ENCODE measurements at places on chromosomes 16 and 17.

DNA sequence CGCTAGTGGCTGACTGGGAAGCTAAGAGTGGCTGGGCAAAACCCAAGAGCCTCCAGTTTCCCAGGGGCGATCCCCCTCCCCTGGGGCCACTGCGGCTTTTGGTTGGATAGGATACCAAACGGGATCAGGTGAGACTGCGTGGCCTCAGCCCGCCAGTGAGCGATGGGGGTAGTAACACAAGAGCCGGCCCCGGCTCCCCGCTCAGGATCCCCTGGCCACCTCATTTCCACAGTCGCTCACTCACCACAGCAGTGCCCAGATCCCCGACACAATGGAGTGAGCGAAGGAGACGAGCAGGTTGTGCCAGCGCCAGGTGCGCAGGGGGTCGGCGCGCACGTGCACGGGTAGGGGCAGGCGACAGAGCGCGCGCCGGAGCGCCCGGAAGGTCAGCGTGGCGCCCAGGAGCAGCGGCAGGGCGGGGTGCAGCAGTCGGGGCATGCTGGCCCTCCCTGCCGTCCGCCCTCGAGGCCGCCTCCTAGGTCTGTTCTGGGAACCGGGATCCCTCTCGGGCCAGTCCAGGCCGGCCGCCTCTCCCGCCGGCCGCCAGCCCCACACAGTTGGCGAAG is 290 bp downstream of the TLCD1 start:
- DNase-seq: peak; percentile 71

DNA sequence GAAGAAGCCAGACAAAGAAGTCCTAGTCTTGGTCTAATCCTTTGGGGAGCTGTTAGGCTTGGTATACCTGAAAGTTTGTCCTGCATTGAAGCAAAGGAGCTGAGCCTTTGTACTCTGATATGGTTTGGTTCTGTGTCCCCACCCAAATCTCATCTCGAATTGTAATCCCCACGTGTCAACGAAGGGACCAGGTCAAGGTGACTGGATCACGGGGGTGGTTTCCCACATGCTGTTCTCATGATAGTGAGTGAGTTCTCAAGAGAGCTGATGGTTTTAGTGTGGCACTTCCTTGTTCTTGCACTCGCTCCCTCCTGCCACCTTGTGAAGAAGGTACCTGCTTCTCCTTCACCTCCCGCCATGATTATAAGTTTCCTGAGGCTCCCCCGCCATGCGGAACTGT is 33.6 kb downstream of the FAM20A start:
- no peak for DNase-seq

- DNase-seq: no peak
Observed at GRCh38 chr17:28567604-28568003, 3.7 kb downstream of the PIGS start.

- DNase-seq: no peak
Observed at GRCh38 chr17:8975091-8975725, 9.7 kb upstream of the PIK3R5 start.

DNA sequence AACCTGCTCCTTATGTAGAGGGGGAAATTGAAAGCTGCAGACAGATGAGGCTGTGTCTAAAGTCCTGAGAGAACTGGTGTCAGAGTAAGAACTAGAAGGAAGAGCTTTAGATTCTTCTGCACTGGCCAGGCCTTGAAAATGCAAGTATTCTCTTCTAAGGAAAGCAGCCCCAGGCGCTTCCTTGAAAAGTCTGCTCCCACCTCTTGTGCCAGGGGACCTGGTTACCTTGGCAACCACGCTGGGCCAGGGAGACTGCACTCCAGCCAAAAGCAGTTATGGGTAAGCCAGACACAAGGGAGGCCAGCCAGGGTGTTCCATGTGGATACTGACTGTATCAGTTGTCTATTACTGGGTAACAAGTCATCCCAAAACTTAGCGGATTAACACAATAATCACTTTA is 228.6 kb upstream of the SDK2 start:
- DNase-seq: no peak

GRCh38 chr17:64950871-64951270 is 31.6 kb upstream of the LRRC37A3 start:
- no peak for DNase-seq

GRCh38 chr17:78735832-78736525 is 46.1 kb downstream of the CYTH1 start:
- no peak for DNase-seq

GRCh38 chr17:45377401-45377800 is 55.3 kb downstream of the ARHGAP27 start:
- no peak for DNase-seq

GRCh38 chr16:15038689-15039088 is 17.2 kb downstream of the NTAN1 start:
- DNase-seq: no peak

DNA sequence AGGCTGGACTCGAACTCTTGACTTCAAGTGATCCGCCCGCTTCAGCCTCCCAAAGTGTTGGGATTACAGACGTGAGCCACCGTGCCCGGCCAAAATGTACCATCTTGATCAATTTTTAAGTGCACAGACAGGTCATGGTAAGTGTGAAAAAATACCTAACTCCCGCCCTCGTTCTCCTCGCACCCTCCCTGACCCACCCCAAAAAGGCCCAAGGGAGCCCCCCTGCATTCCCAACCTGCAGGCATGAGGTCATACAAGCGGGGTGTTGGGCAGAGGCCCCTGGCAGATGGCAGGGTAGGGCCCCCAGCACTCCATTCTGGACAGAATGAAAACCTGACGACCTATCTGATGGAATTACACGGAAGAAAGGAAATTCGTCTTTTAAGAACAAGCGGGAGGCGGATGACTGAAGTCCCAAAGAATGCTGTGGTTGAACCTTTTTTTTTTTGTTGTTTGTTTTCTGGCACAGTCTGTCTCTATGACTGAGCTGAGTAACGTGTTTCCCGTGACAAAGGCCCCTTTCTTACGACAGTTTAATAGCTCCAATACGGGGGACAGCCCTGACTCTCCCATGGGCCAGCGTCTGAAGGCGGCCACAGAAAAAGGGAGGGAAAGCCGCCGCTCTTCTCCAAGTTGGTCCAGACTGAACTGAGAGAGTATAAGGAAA is 376.4 kb downstream of the SLC39A11 start:
- DNase-seq: no peak

GRCh38 chr17:7687072-7687907 is at the start of gene TP53:
TSS of gene TP53 (minus strand) at chr17:7687490. CDS start at chr17:7676594, 10,896 bp downstream.
- peak; percentile 70 for DNase-seq

- no peak for DNase-seq
Observed at GRCh38 chr16:22691335-22691734, 122.6 kb upstream of the HS3ST2 start.

- DNase-seq: peak; percentile 3
Observed at GRCh38 chr16:68642436-68643101, 2.5 kb upstream of the CDH3 start.

GRCh38 chr16:62060089-62060488 is 23.9 kb upstream of the CDH8 start:
- DNase-seq: no peak

DNA sequence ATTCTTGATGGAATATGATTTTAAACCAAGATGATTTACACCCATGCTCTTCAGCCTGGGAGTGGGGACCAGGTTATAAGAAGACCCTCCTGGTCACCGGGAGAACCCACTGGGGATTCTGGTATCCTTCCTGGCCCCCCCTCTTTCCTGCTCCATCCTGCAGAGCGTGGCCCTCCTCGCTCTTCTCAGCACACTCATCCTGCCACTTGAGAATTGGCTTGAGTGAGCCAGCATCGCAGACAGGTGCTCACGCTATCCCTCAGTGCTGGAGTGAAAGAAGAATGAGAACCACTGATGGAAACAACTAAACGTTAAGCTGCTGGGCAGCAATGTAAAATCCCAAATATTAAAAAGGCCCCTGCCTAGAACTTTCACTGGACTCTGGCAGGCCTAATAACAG is 98.0 kb downstream of the CYTH1 start:
- DNase-seq: no peak

DNA sequence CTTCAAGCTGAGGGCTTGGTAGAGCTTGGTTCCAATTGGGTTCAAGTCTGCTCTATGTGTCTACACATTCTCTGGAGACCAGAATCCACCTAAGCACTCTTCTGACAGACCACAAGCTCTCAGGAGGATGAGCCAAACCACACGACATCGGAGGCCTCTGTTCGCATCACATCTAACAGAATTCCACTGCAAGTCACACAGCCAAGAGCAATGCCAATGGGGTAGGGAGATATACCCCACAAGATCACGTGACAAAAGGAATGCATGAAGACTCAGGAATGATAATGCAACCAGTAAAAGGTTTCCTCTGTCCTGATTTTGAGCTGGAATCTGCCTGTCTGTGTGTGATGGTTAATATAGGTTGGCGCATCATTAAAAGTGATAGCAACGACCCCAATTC is 46.6 kb upstream of the RPL38 start:
- DNase-seq: no peak

DNA sequence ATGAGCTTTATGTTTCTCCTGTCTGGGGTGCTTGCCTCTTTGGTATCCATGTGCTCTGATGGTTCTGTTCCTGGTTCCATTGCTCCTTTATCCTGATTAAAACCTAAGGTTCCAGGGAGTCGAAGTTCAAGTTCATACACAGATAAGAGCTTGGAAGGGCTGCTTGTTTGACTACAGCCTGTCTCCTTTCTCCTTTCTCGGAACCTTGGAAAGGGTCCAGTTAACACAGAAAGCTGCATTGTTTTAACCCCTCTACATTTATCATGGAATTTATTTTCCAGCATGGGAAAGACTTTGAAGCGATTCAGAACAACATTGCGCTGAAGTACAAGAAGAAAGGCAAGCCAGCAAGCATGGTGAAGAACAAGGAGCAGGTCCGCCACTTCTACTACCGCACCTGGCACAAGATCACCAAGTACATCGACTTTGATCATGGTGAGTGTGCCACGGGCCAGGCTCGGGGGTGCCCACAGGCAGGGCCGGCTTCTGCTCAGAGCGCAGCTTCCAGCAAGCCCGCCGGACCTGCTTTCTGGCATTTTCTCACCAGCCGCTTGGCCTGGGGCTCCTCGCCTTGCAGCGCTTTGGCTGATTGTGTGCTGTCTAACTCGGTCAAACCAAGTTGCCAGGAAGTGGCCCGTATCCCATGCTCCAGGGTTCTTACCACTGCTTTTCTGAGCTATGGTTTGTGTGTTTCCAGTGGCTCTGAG is 19.9 kb downstream of the CRAMP1 start:
- DNase-seq: no peak

DNA sequence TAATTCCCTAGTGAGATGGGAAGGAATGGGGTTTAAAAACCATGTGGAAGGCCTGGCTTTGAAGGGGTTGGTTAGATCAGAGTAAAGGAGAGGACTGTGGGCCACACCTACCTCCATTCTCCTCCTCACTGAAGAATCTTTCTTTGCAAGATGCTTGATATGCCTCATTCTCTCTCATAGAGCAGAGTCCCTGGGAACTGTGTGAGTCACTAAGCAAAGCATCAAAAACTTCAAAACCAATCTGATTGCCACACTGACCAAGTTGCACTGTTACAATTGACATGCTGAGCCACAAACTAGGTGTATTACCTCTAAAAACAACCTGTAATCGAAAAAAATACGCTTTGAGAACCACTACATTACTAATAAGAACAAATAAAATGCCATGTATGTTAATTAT is 2.0 kb downstream of the TUBD1 start:
- DNase-seq: no peak

- DNase-seq: no peak
Observed at GRCh38 chr17:68572138-68572842, 28.9 kb downstream of the FAM20A start.

GRCh38 chr17:81735264-81736102 is 23.4 kb downstream of the SLC25A10 start:
- DNase-seq: no peak

GRCh38 chr16:23453338-23454052 is 506 bp upstream of the COG7 start:
- DNase-seq: no peak

GRCh38 chr17:64728041-64728695 is 66.1 kb upstream of the SMURF2 start:
- DNase-seq: no peak

DNA sequence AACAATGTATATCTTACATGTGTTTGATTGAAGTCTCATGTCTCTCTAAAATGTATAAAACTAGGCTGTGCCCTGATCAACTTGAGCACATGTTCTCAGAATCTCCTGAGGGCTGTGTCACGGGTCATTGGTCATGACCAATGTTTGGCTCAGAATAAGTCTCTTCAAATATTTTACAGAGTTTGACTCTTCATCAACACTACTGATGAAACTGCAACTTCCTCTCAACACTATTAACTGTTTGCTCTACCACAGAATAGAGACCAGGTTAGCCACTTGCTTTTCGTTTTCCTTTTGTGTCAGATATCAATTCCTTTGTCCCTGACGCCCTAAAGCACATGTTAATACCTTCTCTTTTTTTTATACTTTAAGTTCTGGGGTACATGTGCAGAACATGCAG is 358.1 kb downstream of the CDH8 start:
- DNase-seq: no peak

GRCh38 chr17:29837531-29837930 is 92.5 kb downstream of the SSH2 start:
- no peak for DNase-seq

DNA sequence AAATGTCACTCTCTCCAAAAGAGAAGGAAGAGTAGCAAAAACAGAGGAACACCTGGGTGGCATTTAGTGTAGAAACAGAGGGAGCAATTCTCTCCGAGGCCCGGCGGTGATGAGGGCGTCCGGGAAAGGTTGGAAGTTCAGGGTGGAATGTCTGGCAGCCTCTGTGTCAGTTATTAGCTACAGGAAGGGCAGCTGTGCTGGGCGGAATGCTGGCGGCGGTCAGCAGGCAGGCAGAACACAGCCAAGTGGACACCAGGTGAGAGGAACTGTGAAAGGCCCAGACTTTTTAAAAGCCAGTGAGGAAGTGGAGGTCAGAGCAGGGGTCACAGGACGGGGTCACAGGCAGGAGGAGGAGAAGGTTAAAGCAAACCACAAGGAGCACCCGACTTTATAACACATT is 238.1 kb downstream of the NTN1 start:
- no peak for DNase-seq

- no peak for DNase-seq
Observed at GRCh38 chr17:48576479-48577309, 1.5 kb downstream of the HOXB4 start.

DNA sequence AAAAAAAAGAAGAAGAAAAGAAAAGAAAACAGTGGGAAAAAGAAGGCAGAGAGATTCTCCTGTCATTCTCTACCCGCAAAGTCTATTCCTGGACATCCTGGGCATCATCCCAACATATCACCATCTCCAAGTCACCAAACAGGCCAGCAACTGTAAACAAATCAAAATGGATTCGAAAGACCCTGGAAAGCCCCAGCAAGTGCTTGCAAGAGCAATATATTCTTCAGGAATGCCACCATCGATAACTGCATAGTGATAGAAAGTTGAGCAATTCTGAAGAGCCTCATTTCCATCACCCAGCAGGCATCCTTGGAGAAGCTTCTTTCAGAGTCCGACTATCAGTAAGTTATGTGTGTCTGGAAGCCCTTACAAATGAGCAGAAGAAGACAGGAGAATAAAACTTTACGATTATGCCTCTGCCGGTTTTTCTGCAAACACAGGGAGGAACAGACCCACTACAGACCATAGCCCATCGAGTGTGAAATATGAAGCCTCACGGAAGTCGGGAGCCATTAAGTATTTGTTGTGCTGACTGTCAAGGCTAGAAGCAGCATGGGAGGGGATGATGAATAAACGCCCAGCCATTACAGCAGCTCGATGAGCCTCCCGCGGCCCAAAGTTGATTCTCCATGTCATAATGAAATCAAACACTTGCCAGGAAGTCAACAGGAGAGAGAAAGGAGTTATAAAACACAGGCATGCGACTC is 64.5 kb upstream of the SEC14L1 start:
- DNase-seq: peak; percentile 67

GRCh38 chr17:35376245-35376644 is 2.8 kb upstream of the SLFN11 start:
- no peak for DNase-seq

GRCh38 chr17:80856863-80857755 is 134.5 kb upstream of the CHMP6 start:
- DNase-seq: no peak

- no peak for DNase-seq
Observed at GRCh38 chr16:86805188-86805587, 226.8 kb downstream of the FOXL1 start.
